ENCODE measurements at places on chromosomes 13 and 19. TPM values are rescaled to one million over a fixed set of nuclear protein-coding genes. Genes with fewer than 3 reads are reported as not detected.

FAM216B gene
- total RNA-seq = not detected

ZNF99 gene
- 0.04 TPM for total RNA-seq

TPTE2 gene
- total RNA-seq = not detected

BEST2 gene
- not detected for total RNA-seq

SH2D3A gene
- not detected for total RNA-seq

CYP2B6 gene
- not detected for total RNA-seq

MICOS13 gene
- total RNA-seq = 52.7 TPM

DIRAS1 gene
- 1.1 TPM for total RNA-seq

SOHLH2 gene
- 0.33 TPM for total RNA-seq

MCEMP1 gene
- total RNA-seq = not detected

ZNF528 gene
- 20.0 TPM for total RNA-seq

RXFP2 gene
- total RNA-seq = not detected

IRGC gene
- total RNA-seq = not detected

ADPRHL1 gene
- total RNA-seq = 1.3 TPM

DNA sequence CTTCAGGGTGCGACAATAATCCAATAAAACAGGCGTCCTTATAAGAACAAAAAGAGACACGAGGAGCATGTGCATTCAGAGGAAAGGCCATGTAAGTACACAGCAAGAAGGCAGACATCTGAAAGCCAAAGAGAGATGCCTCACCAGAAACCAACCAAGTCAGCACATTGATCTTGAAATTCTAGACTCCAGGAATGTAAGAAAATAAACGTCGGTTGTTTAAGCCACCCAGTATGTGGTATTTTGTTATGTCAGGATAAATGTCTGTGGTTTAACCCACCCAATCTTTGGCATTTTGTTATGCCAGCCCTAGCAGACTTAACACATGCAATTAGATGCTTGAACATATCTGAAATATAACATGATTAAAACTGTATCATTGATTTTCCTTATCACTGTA lies 452.0 kb downstream of the SLITRK6 start:
- DNase-seq = peak; percentile 61

DNA sequence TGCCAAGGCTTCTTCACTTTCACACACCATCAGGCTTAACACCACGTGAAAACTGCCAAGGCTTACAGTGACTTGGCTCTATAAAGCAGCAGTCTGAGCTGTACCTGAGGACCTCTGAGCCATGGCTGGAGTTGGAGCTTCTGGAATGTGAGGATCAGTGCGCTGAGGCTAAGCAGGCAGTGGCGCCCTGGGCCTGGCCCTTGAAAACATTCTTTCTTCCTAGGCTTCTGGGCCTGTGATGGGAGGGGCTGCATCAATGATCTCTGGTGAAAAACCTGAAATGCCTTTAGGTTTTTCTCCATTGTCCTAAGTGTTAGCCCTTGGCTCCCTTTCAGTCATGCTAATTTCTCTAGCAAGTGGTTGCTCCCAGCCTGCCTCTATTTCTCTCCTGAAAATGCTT lies 192.5 kb upstream of the PCDH20 start:
- DNase-seq = no peak

DNA sequence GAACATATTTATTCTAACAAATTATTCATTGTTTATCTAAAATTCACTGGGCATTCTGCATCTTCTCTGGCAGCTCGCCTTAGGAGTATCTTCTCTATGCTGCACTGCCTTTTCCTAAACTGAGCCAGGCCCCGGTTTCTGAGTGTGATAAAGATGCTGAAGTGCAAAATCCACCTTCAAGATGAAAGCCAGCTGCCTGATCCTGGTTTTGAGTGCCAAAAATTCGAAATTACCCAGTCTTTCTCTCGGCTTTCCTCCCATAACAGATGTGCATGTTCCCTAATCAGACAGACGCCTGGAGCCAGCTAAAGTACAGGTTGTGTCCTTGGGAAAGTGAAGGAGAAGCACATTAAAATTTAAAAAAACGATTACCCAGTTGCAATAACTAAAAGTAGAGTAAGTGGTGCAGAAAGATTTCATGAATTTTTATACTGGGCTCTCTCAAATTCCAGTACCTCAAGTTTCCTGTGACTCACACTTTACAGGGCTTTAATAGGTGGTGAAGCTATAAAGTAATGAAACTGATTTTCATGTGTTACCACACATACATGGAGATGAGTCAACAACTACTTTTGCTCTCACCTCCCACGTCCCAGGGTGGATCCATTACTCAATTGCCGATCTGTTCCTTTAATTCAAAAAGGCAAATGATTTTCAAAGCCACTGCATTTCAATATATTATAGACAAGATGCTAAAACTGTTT lies 65.0 kb upstream of the GTF2F2 start:
- peak; percentile 82 for DNase-seq

- no peak for DNase-seq
Measured at GRCh38 chr19:41997851-41998229, 3.8 kb upstream of the ATP1A3 start.

DNA sequence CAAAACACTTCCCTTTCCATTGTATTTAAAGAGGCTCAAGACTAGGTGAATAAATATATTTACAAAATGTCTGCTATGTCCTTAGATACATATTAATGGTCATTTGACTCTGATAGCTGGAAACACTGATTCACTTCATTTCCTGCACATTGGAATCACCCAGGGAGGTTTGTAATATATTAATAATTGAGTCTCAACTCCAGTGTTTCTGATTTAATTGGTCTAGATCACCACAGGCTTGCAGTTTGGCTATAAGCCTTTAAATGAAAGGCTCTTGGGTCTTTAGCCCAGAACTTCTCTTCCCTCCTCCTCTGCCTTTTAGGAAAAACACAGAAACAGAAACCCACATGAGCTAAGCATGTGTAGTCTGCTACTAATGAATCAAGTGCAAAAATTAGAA lies 378.0 kb downstream of the TBC1D4 start:
- no peak for DNase-seq

GRCh38 chr19:48368936-48369335 lies 4.8 kb downstream of the SYNGR4 start:
- DNase-seq = no peak

- DNase-seq = no peak
Measured at GRCh38 chr19:10835089-10835753, 791 bp downstream of the TMED1 start.

- peak; percentile 3 for DNase-seq
Measured at GRCh38 chr19:49515767-49516166, 3.3 kb downstream of the FCGRT start.

DNA sequence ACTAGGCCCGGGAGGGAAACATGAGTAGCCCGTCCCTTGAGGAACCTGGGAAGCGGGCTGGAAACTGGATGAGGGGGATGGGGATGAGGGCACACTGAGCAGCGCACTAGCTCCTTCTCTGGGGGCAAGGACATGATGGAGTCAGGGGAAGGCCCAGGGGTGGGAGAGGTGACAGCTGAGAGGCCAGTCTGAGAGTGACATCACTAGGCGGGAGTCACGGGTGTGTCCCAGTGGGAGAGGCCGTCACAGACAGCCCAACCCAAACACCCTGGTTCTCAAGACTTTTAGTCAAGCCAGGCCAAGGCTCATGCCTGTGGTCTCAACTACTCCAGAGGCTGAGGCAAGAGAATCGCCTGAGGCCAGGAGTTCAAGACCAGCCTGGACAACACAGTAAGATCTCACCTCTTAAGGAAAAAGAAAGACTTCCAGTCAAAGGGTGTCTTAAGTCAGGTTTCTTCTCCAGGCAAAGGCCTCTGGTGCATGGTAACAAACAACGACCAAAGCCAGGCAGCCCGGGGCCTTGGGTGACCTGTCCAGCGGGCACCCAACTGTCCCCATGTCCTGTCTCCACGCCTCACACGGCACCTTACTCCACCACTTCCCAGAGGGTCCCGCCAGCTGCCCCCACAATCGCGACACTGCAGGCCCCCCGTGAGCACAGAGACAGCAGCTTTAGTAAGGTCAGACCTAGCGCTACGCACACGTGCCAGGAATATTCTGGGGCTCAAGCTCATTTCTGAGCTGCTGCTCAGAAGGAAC lies 25.5 kb upstream of the TIMM44 start:
- DNase-seq = no peak

- no peak for DNase-seq
Measured at GRCh38 chr19:10766049-10766623, 48.3 kb downstream of the DNM2 start.

GRCh38 chr19:15161028-15161984 lies 39.5 kb downstream of the NOTCH3 start:
- peak; percentile 43 for DNase-seq

DNA sequence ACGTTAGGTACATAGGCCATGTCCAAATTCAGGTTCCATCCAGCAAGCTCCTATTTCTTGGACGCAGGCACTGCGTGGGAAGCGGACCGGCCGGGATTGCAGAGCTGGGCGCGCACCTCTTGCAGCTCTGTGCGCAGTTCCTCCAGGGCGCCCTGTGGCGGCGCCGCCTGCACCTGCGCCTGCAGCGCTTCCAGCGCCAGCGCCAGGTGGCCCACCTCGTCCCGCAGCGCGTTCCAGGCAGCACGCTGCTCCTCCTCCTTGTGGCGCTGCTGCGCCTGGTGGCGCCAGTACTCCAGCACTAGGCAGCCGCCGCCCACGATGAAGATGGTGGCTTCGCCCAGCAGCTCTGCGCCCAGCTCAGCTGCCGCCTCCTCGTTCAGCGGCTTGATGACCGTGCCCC lies 31.1 kb downstream of the OPA3 start:
- no peak for DNase-seq

DNA sequence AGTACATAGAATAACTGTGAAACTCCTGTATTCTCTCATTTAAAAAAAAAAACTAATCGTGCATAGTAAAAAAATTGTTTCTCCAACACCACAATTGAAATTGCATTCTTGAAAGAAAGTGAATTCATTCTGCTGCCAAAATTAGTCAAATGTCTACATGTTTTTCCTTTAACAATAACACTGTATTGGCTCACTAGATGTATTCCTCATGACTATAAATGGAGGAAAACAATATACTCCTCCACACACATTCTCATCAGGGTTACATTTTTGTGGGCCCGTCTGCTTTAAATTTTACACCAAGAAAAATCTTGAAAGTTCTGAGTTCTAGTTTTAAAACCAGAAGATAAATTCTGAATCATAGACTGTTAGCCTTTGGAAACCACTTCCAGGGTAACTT lies 233.6 kb downstream of the KLF12 start:
- DNase-seq = no peak

DNA sequence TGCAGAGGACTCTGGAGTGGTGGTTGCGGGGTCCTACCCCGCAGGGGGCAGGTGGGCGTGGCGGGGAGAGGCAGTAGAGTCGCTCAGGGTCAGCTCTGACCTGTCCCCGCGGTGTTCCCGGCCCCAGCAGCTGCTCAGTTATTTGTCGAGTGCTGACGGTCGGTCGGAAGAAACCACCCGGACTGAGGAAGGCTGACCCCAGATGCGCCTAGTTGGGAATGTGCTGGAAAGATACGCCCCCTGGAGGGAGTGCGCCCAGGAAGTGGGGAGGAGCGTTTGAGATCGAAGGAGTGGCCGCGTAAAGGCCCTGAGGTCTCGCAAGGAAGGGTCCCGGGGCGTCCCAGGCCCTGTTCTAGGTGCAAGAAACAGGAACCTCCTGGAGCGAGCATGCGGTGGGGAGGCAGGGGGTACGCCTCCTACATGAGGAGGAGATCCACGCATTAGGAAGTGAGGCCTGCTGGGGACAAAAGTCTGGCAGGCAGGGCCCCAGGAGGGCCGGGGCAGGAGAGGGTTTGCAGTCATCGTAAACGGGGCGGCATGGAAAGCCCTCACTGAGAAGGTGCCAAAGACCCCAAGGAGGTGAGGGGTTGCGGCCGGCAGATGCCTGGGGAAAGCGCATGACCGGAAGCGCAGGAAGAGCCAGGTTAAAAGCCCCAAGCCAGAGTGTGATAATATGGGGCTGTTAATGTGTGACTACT lies 9.2 kb downstream of the CCDC8 start:
- no peak for DNase-seq

GRCh38 chr19:57239982-57240310 lies 486 bp upstream of the ZNF805 start:
- no peak for DNase-seq

GRCh38 chr19:485077-485476 lies 11.2 kb upstream of the MADCAM1 start:
- DNase-seq = no peak

DNA sequence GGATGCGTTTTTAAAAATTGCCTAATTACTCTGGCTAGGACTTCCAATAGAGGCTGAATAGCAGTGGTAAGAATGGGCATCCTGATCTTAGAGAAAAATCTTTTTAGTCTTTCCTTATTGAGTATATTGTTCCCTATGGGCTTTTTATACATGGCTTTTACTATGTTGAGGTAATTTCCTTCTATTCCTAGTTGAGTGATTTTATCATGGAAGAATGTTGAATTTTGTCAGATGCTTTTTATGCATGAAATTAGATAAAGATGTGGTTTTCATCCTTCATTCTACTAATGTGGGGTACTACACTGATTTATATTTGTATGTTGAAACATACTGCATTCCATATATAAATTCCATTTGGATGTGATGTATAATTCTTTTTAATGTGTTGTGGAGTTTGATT lies 2673.8 kb downstream of the PCDH9 start:
- no peak for DNase-seq

- DNase-seq = no peak
Measured at GRCh38 chr19:51252306-51253079, 1.6 kb downstream of the SIGLECL1 start.

DNA sequence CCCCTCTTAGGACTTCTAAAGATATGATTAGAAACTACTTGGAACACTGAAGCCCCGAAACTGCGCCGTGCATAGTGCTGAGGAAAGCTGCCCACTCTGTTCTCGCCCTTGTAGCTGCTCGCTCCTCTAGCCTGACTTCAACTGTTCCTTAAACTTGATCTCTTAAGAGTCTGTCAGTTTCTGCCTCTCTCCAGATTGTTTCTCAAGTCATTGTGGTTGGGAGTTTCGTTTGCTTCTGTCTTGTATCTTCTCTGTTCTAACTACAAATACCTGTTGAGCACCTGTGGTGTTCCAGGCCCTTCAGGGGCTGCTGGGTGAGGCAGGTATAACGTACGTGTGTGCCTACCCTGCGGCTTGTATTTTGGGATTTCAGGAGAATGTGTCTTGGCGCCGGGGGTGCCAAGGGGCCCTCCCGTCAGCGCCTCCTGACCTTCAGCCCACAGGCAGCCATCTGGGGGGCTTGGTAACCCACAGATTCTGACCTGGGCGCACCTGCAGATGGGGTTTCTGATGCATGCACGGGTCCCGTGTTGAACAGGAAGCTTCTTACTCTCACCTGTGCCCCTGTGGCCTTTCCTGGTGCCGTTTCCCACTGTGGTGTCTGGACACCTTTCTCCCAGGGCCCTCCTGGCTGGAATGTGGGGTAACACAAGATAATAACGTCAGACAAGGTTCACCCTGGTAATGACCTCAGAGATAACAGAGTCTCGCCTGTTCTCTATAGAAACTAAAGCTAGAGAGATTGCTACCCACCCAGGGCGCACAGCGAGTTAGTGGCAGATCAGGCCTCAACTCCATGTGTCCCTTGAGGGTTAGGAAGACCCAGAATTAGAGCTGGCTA lies 17.2 kb upstream of the DCUN1D2 start:
- DNase-seq = no peak

Data from H4 (cell line).